ENCODE measurements at places on chromosomes 16 and 17. TPM values are rescaled to one million over a fixed set of nuclear protein-coding genes. Genes with fewer than 3 reads are reported as not detected.

DNA sequence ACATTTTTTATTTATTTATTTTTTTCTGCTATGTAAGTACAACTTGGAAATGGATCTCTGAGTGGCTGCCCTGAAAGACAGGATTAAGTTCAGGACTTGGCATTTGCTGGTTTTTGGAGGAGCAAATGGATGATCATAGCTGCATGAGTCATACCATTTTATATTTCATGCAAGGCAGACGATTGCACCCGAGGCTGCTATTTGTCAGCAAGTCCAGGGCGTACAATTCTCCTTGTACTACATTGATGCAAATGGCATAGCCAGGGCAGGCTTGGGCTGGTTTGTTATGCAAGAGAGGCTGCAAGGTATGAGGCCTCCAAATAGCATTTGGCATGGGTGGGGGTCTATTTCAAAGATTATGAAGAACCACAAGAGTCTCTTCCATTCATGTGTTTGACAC lies 81.2 kb upstream of the CACNG3 start:
- no peaks in the 10 kb centered on the region for H3K4me1 ChIP-seq
- no peak overlapping the region for H3K27ac ChIP-seq
- no peak for DNase-seq
- H3K36me3 ChIP-seq = no peaks in the 10 kb centered on the region
- no peak overlapping the region for H3K4me3 ChIP-seq
- H3K27me3 ChIP-seq = no peaks in the 10 kb centered on the region

DNA sequence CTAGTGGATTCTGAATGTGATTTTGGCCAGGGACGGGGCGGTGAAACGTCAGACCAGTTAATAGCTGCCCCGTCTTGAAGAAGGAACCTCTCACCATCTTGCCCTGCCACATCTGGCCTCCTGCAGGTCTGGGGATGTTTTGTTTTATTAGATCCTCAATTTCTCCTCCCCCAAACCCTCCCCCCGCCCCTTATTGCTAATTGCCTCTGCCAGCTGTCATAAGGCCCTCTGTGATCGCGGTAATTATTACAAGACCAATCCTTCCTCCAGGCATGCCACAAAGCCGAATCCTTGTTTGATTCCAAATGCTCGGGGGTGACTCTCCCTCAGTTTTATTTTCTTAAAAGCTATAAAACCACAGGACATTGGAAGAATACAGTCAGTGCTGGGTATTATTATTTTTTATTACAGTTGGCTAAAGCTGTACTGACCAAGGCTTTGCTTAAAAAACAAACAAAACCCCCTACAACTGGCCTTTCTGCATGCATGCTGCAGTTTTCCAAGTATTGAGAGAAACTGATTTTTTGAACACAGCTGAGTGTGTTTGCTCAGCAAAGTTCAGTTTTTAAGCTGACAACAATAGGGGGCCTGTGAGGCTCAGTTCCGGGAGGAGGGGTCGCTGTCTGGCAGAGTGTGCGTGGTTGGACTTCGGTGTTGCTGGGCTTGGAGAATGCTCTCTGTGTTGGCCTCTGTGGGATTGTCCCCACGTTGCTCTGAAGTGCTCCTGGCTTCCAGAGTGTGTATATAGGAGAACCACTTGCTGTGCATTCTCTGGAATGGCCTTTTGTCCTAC lies 1.7 kb downstream of the KSR1 start:
- DNase-seq = no peak
- H3K36me3 ChIP-seq = no peaks in the 10 kb centered on the region
- peaks cover 27% of the 10 kb centered on the region for H3K4me1 ChIP-seq
- H3K27ac ChIP-seq = no peak overlapping the region

- no peak for DNase-seq
- H3K4me3 ChIP-seq = no peak overlapping the region
- no peak overlapping the region for H3K27ac ChIP-seq
- H3K4me1 ChIP-seq = peaks cover 35% of the 10 kb centered on the region
- no peaks in the 10 kb centered on the region for H3K36me3 ChIP-seq
Observed at GRCh38 chr17:82110298-82110697, 12.3 kb upstream of the FASN start.

DNA sequence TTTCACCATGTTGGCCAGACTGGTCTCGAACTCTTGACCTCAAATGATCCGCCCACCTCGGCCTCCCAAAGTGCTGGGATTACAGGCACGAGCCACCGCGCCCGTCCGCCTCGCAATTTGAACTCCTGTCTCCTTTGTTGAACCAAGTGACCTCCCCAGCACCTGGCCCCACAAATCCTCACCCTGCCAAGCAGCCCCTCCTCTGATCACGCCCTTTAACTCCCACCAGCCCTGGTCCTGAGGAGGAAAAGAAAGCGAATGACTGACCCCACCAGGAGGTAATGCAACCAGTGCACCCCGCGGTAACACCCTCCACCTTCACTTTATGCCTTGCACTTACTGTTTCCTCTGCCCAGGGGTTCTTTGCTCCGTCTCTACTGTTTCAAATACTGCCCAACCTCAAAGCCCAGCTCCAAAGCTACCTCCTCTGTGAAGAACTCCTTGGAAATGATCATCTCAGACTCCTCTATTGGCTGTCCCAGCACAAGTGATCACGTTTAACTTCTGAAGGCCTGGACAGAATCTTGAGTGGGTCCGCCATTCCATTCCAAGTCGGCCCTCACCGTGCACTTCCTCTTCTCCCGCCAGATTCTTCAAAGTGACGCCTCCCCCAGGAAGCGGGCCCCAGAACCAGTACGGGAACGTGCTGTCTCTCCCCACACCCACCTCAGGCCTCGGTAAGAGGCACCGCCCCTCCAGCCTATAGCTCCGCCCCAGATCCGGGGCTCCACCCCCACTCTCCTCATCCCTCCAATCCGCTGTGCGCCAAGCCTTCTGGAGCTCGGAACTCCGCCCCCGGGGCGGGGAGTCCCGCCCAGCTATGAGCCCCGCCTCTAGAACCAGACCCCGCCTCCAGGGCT lies 4.4 kb downstream of the CD19 start:
- H3K27me3 ChIP-seq = no peaks in the 10 kb centered on the region
- H3K27ac ChIP-seq = no peak overlapping the region
- H3K4me1 ChIP-seq = peaks cover under 1% of the 10 kb centered on the region
- no peak overlapping the region for H3K4me3 ChIP-seq
- peak; percentile 45 for DNase-seq
- no peaks in the 10 kb centered on the region for H3K36me3 ChIP-seq

DNA sequence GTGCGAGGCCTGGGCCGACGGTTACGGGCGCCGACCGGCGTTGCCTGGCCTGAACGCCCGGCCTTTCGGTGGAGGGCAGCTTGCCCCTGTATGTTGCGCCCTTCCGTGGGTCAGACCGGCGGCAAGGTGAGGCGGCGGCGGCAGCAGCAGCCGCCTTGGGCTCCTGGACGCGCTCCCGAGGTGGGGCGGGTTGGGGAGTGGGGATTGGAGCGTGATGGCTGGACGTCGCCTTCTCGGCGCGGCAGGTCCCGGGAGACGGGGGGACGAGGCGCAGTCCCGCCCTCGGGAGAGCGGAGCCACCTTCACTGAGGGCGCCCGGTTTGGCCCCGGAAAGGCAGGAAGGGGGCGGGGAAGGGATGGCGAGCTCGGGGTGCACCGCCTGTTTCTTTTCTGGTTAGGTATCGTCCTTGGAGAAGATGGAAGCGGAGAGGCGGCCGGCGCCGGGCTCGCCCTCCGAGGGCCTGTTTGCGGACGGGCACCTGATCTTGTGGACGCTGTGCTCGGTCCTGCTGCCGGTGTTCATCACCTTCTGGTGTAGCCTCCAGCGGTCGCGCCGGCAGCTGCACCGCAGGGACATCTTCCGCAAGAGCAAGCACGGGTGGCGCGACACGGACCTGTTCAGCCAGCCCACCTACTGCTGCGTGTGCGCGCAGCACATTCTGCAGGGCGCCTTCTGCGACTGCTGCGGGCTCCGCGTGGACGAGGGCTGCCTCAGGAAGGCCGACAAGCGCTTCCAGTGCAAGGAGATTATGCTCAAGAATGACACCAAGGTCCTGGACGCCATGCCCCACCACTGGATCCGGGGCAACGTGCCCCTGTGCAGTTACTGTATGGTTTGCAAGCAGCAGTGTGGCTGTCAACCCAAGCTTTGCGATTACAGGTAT lies 671 bp downstream of the DGKE start:
- H3K27ac ChIP-seq = peak overlapping the region; percentile 47
- H3K27me3 ChIP-seq = no peaks in the 10 kb centered on the region
- H3K4me1 ChIP-seq = peaks cover 12% of the 10 kb centered on the region
- 0 out of 2 replicates have a peak, but pooled peaks cover 5% of the 10 kb centered on the region for H3K36me3 ChIP-seq
- DNase-seq = peak; percentile 53

DNA sequence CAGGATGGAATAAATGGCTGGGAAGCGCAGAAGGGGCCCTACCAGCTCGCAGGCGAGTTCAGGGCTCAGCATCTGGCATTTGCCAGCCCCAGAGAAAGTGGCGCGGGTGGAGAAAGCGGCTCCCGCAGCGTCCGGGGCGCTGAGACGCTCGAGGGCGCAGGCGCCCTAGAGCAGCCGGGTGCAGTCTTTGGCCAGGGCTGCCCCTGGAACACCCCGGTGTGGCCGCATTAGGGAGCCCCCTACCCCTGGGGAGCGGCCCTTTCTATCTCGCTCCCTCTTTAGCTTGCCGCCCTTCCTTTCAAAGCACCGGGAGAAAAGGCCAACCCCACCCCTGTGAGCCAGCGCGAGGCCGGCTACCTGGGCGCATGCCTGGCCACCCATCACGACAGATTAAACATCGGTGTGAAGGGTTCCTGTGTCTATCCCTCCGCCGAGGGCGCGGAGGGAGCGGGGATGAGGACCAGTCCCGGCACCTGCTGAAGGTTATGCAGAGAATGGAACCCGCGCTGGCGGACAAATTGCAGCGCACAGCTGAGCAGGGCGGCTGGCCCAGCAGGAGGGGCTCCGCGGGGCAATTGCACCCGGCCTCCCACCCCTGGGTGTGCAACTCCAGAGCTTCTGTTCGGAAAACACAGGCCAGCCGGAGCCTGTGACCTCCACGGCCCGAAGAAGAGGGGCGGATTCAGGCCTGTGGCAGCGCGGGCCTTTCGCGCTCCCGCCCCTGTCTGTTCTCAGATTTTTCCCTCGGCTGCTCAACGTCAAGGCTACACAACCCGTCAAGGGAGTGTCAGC lies 15.6 kb upstream of the FOXF1 start:
- H3K27ac ChIP-seq = no peak overlapping the region
- no peak for DNase-seq
- H3K36me3 ChIP-seq = no peaks in the 10 kb centered on the region
- H3K4me1 ChIP-seq = peaks cover 31% of the 10 kb centered on the region

The P2RX5 gene
- 3.0 TPM for total RNA-seq

DNA sequence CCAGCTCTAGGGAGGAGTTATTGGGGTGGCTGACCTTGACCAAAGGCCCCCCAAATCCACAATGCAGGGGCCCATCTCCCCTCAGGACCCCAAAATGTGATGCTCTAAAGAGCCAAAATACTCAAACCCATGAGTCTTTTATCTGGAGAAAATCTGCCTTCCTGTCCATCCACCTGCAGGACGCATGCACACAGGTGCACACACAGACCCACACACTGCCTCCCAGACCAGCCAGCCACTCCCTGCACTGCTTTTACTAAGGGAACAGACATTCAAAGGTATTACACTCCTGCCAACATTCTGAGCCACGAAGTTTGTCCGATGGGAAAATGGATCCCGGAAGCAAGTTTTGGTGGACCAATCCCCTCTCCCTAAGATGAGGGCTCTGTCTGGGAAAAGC lies 76.1 kb upstream of the CDH5 start:
- H3K4me3 ChIP-seq = no peak overlapping the region
- H3K36me3 ChIP-seq = no peaks in the 10 kb centered on the region
- no peak overlapping the region for H3K27ac ChIP-seq
- H3K27me3 ChIP-seq = no peaks in the 10 kb centered on the region
- DNase-seq = no peak
- H3K4me1 ChIP-seq = no peaks in the 10 kb centered on the region

The MMP28 gene
- total RNA-seq = not detected

DNA sequence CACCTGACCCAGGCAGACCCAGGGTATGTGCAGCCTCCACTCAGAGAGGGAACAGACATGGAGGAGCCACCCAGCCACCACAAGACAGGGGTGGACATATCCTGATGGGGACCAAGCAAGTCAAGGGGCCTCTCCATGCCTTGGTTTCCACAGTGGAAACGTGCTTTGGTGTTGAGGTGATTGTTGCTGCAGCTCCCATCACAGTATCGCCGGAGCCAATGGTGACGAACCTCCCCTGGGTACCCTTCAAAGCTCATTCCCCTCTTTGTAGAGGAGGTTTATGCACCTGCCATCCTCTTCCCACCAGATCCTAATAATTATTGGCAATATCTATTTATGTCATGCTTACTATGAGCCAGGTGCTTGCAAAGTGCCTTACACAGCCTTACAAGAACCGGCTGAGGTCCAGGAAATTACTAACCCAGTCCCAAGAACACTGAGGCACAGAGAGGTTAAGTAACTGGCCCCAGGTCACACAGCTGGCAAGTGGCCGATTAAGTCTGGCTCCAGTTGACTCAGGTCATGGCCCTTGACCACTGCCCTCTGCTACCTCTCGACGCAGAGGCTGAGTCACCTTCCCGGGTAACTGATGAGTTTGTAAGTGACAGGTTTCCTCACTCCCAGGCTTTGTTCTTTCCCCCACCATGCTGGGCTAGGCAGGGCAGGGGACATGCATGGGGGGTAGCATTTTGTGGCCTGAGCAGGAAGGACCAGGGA lies 20.6 kb downstream of the SLC12A3 start:
- H3K27me3 ChIP-seq = no peaks in the 10 kb centered on the region
- H3K4me1 ChIP-seq = no peaks in the 10 kb centered on the region
- H3K27ac ChIP-seq = no peak overlapping the region
- H3K4me3 ChIP-seq = no peak overlapping the region
- no peaks in the 10 kb centered on the region for H3K36me3 ChIP-seq

The SCNN1G gene
- not detected for total RNA-seq

DNA sequence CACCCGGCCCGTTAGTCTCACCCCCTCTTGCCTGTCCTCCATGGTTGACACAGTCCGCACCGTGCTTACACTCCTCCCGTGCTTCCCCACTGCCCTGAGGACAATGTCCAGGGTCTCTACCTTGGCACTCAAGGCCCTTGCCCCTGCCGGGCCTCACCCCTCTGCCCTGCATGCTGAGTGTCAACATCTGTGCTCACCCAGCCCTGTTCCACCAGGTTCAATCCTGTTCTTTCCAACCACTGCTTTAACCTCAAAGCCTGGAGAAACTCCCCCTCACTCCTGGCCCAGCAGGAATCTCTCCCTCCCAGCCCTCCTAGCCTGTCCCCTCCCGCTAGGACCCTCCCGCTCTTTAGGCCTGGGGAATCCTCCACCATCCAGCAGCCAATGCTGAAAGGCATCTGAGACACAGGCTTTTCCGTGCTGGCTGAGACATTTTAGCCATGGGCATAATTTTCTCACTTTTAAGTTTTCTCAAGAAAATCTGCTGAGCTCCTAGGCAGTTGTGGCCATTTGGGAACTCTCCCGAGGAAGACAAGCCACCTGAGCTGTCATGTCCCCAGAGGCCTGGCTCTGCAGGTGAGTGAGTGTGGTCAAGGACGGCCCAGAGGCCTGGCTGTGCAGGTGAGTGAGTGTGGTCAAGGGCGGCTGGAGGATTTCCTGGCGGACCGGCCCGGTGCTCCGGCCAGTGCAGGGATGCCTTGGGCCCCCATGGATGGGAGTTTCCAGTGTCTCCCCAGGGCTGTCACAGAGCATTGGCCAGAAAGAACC lies 10.8 kb upstream of the P2RX1 start:
- H3K4me1 ChIP-seq = no peaks in the 10 kb centered on the region
- H3K27ac ChIP-seq = no peak overlapping the region
- H3K27me3 ChIP-seq = no peaks in the 10 kb centered on the region
- no peak overlapping the region for H3K4me3 ChIP-seq
- DNase-seq = no peak
- no peaks in the 10 kb centered on the region for H3K36me3 ChIP-seq

All from SJCRH30 (cell line).